Activated T-helper 1 cell treated with anti-CD3 and anti-CD28 coated beads, Interleukin-2, amount 50 U/mL, for 16 hours (primary cell): ENCODE measurements at places on chromosomes 4 and X.

GRCh38 chr4:23818097-23818885 is 71.6 kb downstream of the PPARGC1A start:
- no peak for DNase-seq

GRCh38 chr4:10055871-10056270 is 34.6 kb upstream of the SLC2A9 start:
- DNase-seq, result no peak

DNA sequence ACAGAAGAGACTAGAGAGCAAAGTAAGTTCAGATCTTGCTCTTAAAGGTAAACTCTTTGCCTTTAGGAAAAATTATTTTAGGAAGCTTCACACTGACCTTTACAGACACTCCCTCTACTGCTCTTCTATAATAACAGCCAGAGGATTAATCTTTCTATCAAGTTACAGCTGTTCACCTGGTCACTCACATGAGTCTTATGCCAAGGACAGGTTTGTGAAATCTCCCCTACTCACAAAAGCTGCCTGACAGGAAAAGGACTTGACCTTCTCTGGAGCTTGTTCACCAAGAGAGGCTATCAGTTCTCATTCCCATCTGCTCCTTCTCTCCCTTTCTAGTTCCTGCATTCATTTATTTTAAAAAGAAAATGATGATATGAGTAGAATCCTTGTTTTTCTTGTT is 117.3 kb downstream of the C4orf51 start:
- DNase-seq, result no peak

GRCh38 chrX:9829308-9830267 is 43.4 kb downstream of the SHROOM2 start:
- DNase-seq, result no peak

- no peak for DNase-seq
Measured at GRCh38 chr4:149884046-149884445, 68.4 kb upstream of the IQCM start.

DNA sequence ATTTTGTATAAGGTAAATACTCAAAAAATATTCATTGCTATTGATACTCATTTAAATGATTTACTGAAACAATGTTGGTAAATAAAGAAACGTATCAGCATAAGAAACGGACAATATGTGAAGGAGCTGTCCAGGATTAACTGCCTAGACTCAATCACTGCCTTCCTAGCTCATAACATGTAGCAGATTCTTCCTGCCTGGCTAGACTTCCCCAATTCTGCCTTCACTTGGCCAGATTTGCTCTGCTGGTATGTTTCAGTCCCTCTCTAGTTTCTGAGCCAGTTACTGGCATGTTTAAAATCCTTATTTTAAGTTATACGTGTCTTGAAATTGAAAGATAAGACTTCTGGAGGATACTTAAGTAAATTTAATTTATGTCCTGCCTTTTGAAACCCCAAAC is 740.3 kb downstream of the CENPC start:
- no peak for DNase-seq

DNA sequence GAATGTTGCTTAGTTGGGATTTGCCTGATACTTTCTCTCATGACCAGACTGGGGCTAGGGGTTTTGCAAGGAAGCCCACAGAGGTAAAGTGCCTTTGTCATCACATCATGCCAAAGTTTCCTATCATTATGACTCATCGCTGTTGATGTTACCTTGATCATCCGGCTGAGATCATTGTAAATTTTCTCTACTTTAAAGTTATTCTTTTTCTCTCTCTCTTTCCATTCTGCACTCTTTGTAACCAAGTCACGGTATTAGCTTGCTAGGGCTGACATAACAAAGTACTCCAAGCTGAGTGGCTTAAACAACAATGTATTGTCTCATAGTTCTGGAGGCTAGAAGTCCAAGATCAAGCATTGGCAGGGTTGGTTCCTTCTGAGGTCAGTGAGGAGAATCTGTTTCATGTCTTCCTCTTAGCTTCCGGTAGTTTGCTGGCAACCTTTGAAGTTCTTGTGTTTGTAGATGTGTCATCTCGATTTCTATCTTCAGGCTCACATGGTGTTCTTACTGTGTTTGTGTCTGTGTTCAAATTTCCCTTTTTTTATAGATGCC is 113.0 kb downstream of the DTHD1 start:
- DNase-seq, result no peak

GRCh38 chr4:101295691-101296090 is 51.6 kb downstream of the PPP3CA start:
- DNase-seq, result no peak

- no peak for DNase-seq
Measured at GRCh38 chr4:153008578-153009199, 72.6 kb downstream of the FHDC1 start.

GRCh38 chr4:152220201-152220666 is 315.7 kb downstream of the FBXW7 start:
- no peak for DNase-seq

- DNase-seq, result no peak
Measured at GRCh38 chr4:122331195-122331594, 47.6 kb upstream of the ADAD1 start.

- no peak for DNase-seq
Measured at GRCh38 chr4:72394012-72394663, 174.9 kb downstream of the ADAMTS3 start.

GRCh38 chr4:109977854-109978501 is 65.3 kb downstream of the EGF start:
- DNase-seq, result no peak

GRCh38 chr4:55947254-55947882 is 1.4 kb upstream of the CEP135 start:
- no peak for DNase-seq

DNA sequence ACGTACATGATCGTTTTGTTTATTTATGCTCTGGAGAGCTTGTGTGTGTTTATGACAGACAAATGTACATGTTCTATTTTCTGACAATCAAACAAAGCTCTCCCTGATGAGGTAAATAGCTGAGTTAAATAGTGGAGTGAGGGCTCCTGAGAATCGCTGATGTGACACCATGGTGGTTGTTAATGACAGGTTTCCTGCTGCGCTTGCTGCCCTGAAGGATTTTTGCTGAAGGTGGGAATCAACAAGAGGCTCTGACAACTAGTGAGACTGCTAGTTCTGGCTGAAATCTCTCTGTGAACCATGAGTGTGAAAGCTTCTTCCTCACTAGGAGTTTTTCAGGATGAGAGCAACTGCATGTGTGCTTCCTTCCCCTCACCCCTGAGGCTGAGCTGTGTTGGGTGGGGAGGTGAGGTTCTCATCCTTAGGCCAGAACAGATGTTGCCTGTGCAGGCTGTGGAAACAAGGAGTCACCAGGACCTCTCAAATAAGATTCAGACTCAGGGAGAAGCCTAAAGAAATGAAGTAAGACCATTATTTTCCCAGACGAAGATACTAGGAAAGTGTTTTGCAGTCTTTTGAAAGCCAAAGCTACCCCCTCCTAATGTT is 173.4 kb upstream of the JADE1 start:
- no peak for DNase-seq

DNA sequence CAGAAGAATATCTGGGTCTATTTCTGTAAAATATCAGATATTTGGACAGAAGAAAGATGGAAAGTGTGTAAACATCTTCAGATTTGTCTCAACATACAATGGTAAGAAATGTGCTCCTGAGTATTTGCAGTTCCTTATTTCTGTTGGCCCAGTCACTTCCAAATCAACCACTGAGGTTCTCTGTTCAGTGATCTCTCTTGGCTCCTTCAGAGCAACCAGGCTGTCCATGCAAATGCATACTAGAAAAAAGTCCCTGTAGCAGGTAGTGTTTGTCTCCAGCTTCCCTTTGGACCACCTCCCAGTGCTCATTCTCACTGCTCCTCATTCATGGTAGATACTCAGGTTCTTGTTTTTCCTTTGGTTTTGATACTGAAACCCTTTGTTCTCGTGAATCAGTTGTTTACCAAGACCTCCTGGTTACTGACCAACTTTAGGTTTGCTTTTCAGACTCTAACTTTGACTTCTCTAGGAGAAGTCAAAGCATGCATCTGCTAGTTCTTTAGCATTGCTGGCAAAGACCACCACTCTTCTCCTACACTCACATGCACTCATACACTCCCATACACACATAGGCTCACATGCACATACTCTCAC is 28.8 kb downstream of the ASIC5 start:
- DNase-seq, result no peak

GRCh38 chrX:10633722-10634121 is 13.3 kb upstream of the MID1 start:
- DNase-seq, result no peak

DNA sequence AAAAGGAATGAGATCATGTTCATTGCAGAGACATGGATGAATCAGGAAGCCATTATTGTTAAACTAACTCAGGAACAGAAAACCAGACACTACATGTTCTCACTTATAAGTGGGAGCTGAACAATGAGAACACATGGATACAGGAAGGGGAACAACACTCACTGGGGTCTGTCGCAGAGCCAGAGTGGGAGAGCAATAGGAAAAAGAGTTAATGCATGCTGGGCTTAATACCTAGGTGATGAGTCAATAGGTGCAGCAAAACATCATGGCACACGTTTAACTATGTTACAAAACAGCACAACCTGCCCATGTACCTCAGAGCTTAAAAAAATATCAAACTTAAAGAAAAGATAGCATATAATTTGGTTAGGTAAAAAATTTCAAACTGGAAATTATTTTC is 281.4 kb downstream of the PABPC4L start:
- DNase-seq, result no peak

GRCh38 chrX:129651756-129652564 is 2.8 kb downstream of the APLN start:
- no peak for DNase-seq

DNA sequence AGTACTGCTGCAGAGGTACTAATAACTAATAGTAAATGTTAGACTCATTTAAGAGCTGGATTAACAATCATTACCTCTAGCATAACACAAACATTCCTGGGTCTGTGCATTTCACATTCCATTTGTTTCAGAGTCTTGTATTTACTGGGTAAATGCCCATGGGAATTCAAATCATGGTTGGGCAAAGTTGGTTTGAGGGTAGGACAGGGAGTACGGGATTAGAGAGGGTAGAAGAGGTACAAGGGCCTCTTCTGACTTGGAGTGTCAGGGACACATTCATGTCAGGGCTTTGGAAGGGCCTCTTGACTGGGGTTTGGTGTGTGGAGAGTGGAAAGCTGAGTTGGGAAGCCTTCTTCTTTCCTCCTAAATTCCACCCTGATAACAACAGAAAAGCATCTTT is 65.9 kb downstream of the WWC2 start:
- DNase-seq, result no peak

DNA sequence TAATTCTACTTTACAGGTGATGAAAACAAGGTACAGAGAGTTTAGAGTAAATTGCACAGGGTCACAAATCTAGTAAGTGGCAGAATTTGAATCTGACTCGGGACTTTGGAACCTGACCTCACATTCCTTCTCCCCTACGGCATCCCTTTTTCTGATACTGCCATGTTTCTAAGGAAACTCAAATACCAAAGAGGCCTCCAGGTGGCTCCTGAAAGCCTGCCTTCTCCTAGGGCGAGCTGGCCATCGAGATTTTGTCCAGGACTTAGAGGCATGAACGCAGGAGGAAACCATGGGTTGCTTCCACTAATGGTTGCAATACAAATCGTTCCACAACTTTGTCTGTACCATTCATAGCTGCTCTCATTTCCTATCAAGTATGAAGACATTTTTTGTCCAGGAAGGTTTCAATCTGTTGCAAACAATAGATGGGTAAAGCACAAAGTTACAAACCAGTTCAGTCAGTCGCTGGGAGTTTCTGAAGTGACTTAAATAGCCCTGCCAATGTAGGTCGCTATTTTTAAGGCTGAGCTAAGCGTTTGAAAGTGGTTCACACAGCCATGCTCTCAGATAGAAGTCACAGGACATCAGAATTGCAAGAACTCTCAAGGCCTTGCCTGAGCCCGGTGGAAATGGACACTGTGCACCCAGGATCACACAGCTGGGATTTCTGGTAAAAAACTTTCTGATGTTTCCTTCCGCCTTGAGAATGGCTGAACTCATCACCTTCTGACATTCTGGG is 296.6 kb upstream of the PRPS2 start:
- DNase-seq, result no peak

DNA sequence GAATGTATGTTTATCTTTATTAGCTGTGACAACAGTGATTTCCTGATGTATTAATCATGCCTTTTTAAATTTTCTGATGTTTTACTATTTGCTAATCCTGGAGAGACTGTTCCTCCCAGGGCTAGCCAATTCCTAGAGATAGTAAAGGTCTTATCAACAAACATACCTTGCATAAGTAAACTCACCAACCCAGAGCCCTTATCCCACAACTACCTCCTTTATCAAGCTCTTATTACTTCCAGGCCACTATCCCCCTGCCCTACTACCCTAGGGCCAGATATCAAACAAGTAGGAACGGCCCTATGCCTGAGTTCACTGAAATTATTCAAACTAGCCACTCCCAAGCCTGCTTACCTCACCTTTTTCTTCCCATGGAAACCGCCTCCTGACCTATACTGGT is 58.2 kb upstream of the NPNT start:
- DNase-seq, result no peak
